ENCODE measurements at places on chromosomes 5 and 9.

DNA sequence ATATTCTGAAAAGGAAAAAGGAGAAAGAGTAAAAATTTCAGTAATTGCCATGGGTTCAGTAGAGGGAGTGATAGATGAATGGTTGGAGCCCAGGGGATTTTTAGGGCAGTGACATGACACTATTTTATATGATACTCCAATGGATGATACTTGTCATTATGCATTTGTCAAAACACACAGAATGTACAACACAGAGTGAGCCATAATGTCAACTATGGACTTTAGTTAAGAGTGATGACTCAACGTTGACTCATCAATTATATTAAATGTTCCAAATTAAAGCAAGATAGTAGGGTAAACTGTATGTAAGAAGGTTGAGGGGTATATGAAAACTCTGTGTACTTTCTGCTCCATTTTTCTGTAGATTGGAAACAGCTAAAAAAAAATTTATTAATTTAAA is 586.4 kb downstream of the TAF11L14 start:
- DNase-seq, result no peak

GRCh38 chr9:108101410-108101809 is 611.8 kb upstream of the KLF4 start:
- DNase-seq, result no peak

DNA sequence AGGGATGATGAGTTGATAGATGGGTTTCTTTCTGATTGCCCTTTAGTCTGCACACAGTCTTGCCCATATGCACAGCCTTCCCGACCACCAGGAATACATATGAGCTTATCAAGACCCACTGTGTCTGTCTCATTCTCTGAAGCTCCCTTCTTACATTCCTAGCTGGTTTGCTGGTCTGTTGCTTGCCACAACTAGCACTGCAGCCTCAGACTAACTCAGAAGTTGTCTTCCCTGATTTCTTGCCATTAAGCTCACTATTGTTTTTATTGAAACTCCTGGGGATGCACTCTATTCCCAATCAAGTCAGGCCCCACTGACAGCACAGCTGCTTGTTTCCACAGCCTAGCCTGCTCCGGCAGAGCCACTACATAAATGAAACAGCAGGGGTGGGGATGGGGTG is 97.5 kb downstream of the SAXO1 start:
- DNase-seq, result no peak

DNA sequence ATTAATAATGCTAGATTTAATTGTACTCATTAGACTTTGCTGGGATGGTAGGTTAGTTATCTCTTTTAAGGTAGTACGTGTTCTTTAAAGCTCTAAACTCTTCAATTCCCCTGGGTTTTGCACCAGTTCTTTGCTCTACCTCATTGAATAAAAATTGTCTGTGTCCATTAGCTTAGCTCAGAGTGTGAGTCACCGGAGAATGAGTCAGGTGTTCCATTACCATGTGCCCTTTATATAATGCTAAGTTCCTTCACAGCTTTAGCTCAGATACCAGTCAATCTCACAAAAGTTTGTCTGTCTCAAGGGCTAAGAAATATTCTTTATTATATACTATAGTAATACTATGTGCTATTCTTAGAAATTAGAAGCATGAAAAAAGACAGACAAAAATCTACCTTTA is 339.4 kb downstream of the PRELID2 start:
- no peak for DNase-seq

- no peak for DNase-seq
Observed at GRCh38 chr5:166906991-166907713, 1384.3 kb upstream of the WWC1 start.

DNA sequence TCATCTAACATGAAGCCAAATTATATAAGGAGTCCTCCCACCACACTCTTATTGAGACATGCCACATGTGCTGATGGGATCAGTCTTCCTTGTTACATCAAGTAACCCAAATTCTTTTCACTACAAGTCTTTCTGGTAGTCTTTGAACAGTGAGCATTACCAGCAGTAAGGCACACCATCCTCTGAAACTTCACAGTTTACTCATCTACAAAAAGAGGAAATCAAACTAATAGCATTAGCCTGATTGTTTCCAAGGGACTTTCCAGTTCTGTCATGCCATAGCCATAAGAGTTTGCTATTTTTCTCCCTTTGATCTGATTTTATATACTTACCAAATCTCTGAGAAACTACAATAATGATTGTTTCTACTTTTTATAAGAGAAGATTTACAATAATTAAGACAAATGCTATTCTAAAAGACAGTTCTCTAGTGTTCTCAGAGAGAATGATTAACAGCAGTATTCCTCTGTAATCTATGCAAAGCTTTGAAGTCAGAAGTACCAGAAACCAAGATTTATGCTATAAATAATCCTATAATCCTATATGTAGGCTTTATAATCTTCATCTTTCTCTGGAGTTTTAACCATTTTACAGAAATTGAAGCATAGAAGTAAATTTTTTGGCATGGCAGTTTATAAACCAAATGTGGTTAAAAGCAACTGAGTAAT is 166.2 kb upstream of the ACO1 start:
- DNase-seq, result no peak

DNA sequence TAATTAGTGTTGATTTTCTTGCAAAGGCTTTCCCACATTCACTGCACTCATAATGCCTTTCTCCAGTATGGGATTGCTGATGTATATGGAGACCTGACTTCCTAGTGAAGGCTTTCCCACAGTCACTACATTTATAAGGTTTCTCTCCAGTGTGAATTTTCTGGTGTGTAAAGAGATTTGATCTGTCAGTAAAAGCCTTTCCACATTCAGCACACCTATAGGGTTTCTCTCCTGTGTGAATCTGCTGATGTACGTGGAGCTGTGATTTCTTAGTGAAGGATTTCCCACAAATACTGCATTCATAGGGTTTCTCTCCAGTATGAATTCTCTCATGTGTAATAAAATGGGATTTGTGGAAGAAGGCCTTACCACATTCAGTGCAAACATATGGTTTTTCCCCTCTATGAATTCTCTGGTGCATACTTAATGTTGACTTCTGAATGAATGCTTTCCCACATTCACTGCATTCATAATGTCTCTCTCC is 31.1 kb downstream of the ZNF484 start:
- DNase-seq, result no peak

DNA sequence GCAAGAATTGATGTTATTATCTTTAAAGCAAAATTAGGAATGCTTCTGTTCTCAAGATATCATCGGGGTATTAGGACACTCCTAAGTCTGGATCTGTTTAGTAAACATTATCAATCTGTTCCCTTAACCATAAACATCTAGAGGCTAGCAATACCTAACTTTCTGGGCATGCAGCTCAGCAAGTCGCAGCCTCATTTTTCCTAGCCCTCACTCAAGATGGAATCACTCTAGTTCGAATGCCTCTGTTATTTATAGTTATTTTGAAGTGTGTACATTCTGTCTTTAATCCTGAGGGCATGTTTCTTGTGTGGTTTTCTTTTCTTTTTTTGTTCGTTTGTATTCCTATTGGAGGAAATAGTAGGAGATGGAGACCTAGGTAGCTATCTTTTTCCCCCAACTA is 66.9 kb downstream of the FER start:
- no peak for DNase-seq
